ENCODE measurements at places on chromosomes 16 and 17.

GRCh38 chr16:70601576-70602575 is 44.5 kb upstream of the IL34 start:
- DNase-seq: no peak

- DNase-seq: no peak
Observed at GRCh38 chr17:59830846-59831486, 61.8 kb downstream of the TUBD1 start.

- DNase-seq: no peak
Observed at GRCh38 chr17:2093349-2093748, 38.4 kb downstream of the HIC1 start.

DNA sequence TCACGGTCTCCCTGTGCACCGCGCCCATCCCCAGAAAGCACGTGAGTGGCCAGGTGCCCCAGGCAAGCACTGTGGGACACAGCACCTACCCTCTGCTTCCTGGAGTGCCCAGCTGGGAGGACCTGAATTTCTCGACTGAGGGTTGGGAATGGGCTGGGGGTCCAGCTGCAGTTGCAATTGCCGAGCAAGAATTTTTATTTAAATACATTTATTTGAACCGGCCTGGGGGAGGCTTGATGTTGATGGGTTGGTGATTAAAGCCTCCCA is 6.3 kb downstream of the SLC5A2 start:
- no peak for DNase-seq

GRCh38 chr17:8459107-8459506 is 23.4 kb downstream of the NDEL1 start:
- DNase-seq: no peak

DNA sequence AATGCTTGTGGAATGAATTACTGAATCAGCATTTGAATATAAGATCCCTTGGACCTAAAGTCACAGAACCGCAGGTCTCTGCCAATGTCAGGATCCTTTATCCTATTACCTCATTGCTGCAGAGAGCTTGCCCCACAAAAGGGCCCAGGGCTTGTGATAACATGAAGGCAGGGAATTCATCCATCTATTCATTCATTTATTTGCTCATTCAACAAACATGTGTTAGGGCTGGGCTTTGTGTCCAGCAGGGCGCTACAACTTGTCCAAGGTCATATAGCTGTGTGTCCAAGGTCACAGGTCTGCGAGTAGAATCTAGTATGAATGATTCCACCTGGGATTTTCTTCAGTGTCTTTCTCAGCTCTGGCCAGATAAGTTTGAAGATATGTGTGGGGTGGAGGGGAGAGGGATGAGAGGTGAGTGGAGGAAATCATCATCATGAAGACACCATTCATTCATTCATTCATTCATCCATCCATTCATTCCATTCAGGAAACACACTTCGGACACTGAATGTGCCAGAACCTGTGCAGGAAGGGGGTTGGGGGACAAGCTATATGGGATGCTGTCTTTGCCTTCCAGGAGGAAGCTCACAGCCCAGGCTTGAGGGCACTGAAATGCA is 1.3 kb upstream of the UNC45B start:
- peak; percentile 16 for DNase-seq

DNA sequence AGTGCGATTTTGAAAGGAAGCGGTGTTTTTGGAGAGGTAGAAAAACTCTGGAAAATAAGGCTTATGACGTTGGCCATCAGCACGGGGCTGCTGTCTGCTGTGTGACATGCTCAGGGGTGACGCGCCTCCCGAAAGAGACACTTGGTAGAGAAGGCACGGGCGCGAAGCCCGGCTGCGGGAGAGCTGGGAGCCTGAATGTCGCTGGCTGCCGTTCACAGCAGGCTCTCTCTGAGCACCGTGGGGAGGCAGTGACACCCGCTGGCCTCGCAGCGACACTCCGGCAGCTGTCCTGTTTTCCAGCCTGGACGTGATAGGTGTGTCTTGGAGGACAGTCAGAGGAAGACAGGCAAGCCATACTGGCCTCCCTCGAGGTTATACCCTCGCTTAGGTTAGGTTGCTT is 759.1 kb upstream of the RBFOX1 start:
- DNase-seq: no peak

DNA sequence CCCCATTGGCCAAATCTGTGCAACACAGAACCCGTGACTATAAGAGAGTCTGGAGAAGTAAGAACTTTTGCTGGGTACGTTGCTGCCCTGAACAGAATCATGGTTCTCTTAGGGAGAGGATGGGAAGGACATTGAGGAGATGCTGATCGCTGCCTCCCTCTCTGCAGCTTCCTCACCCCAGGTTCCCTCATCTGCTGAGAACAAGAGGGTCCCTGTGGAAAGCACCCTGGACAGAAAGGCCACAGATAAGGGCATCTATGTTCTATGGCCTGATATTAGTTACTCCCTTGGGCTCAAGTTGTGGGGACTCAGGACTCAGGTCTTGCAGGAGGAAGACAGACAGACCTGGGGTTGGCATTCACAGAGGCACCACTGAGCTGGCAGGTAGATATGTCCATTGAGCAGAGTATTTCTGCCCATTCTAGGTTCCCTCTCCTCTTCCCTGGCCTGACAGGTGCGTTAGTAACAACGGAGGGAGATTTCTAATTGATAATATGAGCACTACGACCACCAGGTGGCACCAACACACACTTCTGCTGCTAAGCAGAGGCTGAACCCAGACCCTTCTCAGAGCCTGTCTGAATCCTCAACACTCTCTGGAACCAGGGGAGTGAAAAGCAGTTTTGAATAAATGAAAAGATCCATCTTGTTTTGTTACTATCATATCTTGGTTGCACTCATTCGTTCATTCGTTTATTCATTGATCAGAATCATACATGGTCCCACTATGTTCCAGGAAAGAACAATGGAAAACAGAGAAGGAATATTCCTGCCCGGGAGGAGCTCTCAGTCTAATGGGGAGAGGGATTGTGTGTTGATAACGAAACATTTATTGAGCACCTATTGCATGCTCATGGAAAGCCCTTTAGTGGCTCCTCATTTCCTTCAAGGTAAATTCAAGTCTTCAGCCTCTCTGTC is 56.4 kb downstream of the SLC6A2 start:
- no peak for DNase-seq

DNA sequence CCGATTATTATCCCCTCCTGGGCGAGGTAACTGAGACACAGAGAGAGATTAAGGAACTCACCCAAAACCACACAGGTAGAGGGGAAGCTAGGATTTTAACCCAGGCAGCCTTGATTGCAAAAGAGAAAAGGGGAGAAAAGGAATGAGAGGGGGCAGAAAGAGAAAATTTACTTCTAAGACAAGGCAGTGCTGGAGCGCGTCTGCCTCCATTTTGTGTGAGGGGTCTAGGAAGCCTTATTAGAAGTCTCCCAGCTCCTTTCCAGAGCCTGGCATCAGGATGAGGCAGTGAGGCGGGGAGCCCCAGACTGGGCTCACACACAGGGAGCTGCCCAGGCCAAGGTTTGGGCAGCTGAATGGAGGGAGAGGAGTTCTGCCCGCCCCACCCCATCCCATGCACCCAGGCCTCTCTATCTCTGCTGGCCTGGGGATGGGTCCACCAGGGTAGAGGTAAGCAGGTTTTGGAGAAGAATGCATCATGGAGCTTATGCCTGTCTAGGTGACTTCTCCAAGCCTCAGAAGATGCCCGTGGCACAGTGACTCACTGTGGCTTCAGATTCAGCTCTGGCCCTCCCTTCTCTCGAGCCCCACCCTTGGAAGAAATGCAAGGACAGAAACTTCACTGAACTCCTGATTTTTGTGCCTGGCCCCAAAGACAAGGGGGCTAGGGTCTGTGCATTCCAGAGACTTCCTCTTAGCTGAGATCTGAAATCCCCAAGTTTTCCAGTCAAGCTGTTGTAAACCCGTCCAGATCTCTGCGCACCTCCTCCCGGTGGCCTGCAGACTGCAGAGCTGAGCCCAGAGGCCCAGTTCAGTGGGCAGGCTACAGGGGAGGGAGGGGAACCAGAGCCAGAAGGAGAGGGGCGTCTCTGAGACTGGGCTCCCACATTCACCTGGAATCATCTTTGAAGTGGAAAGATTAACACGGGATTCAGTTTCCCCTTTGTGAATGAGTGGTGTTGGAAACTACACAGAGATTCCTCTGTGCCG is 95.1 kb upstream of the CDH5 start:
- DNase-seq: no peak
